ENCODE measurements at places on chromosomes 12 and 14.
A peak's percentile ranks its signal among the peaks of the same experiment; 100 is the strongest.

GRCh38 chr12:127559349-127560040 lies 707.5 kb upstream of the TMEM132C start:
- DNase-seq = no peak

DNA sequence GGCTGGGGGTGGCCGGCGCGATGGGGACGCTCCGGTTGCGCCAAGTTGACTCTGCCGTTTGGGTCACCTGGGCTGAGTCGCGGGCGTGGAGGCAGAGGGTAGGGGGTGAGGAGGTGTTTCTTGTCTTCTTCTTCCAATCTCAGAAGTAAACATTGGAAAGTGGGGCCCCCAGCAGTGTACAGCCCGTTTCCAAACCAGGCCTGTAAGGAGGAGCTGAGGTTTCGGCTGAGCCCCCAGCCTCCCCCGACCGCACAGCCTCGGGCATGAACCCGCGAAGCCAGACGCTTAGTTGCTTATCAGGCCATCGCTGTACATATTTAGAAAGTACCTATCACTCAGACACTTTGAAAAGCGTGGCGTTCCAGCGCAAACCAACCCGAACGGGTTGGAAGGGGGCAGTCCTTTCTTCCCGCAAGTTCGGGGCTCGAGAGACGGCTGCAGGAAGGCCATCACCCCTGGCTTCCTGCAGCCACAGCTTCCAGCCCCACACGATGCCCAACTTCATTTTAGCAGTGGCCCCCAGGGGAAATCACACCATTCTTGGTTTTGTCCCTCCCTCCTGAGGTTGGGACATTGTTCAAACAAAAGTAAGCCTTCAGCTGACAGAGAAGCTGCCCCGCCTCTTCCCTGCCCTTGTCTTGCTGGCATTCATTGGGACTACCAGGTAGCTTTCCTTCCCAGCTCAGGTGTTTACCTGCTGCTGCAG lies 164.1 kb downstream of the ZFP36L1 start:
- DNase-seq = peak; percentile 75

- no peak for DNase-seq
Observed at GRCh38 chr14:71753976-71754375, 178.3 kb upstream of the RGS6 start.

DNA sequence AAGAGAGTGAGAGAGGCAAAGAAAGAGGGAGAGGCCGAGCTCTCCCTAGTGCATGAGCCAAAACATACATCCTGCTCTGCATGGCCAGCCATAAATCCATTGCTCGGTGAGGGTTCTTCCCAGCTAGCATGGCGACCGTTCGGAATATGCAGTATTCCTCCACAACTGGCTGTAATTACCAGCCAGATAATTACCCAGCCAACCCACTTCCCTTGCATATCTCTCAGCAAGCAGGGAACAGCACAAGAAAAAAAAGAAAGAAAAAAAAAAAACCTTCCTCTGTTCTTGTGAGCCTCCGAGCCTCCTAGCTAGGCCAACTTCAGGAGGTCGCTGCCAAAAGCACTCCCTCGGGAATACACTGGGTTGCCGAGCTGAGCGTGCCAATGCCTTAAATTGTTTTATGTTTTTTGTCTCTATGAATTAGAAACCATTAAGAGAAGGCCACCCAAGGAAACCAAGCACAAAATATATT lies 567.9 kb downstream of the MED13L start:
- DNase-seq = peak; percentile 83

DNA sequence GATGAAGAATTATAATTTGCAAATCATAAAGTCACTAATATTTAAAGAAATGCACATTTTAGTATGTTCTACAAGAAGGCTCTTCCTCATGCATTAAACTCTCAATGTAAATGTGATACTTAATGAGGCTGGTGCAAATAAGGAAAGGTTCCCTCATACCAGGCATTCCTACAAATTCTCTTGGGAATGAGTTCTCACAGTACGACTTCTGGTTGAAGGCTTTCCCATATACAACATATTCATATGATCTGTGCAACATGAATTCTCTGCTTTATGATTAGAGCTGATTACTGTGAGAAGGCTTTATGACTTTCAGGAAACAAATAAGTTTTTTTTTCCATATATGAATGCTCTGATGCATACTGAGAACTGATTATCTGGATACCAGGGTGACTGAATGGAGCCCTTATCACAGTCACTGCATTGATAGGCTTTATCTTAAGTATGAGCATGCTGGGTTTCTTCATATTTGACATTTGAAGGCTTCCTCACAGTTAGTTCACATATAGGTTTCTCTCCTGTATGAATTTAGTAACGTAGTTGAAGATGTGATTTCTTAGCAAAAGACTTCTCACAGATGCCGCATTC lies 293.9 kb downstream of the RAD51B start:
- DNase-seq = peak; percentile 40

DNA sequence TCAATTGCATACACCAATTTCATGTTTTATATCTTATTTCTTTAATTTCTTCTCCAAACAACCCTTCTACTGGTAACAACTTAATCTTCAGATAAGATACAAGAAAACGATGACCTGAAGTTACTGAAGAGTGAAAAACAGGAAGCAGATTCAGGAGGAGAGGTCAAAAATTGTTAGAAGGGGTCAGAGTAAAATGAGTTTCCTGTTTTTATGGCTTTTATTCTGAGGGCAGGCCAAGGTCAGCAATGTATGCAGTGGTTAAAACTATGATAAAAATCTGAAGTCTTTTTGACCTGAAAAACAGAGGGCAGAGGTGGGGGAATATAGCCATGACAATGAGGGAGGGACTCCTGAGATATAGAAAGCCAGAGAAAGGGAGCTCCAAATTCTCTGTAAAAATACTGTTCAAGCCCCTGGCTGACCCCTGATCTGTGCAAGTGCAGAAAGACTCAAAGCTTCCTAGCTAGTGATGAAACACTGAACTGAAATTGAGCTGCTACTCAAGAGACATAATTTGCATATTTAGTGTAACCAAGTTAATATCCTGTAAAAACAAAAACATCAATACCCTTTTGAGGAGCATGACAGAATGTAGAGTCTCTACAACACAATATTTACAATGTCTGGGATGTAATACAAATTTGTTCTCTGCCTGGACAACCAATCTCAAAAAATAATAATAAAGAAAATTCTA lies 514.3 kb upstream of the SEL1L start:
- no peak for DNase-seq

DNA sequence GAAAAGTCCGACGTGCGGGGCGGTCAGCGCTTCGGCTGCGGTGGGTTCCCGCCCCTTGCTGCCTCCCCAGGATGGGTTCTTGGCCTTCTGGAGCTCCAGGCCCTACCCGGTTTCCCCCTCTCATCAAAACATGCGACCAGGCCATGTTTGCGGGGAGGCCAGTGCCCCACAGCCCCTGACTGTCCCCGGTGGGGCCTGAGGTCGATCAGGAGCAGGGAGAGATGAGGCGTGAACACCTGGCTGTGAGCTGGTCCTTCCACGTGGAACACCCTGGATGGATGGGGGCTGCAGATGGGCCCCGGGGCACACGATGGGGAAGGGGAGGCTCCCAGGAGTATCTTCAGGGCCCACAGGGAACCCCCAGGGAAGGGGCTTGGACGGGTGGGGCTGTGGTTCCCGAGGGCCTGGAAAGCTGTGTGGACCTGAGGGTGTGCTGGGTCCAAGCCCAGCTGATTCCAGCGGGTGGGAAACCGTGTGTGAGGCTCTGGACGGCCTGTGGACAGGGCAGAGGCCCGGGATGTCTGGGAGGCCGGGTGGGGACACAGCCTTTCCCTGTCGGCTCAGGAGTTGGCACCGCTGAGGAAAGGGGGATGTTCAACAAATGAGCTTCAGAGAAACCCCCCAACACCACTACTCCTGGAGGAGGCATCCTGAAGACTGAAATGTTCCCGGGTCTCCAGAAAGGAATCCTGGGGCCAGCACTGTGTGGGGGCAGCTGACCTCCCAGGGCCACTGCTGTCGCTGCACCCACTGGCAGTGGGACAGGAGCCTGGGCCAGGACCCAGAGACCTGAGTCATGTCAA lies 187.0 kb upstream of the C14orf180 start:
- DNase-seq = no peak

DNA sequence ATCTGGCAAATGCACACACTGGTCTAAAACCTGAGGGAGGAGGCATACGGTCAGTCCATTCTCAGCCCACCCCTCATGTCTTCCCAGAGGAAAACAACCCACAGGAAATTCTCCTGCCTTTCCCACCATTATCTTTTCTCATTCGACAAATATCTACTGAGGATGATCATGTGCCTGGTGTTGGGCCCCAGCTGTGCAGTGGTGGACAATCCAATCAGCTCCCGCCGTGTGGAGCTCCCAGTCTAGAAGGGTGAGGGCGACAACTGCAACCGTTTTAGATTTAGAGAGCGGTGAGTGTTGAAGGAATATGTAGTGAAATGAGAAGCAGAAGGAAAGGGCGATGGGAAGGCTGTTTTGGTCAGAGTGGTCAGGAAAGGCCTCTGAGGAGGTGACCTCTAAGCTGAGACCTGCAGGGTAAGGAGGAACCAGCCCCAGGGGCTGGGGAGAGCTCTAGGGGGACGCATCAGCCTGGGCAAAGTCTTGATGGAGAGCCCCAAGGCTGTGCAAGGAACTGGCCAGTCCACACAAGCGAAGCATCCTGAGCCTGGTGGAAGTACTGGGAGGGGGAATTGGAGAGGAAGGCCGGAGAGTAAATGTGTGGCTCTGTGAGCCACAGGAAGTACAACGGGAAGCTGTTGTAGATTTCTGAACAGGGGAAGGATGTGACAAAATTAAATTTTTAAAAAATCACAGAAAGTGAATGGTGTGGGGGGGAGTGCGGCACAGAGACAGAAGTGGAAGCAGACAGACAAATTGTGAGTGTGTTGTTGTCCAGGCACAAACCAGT lies 192.8 kb downstream of the NTF3 start:
- DNase-seq = no peak

- DNase-seq = peak; percentile 79
Observed at GRCh38 chr14:24734917-24735500, 101.0 kb upstream of the GZMB start.

GRCh38 chr12:119843100-119843499 lies 34.0 kb downstream of the CIT start:
- no peak for DNase-seq

DNA sequence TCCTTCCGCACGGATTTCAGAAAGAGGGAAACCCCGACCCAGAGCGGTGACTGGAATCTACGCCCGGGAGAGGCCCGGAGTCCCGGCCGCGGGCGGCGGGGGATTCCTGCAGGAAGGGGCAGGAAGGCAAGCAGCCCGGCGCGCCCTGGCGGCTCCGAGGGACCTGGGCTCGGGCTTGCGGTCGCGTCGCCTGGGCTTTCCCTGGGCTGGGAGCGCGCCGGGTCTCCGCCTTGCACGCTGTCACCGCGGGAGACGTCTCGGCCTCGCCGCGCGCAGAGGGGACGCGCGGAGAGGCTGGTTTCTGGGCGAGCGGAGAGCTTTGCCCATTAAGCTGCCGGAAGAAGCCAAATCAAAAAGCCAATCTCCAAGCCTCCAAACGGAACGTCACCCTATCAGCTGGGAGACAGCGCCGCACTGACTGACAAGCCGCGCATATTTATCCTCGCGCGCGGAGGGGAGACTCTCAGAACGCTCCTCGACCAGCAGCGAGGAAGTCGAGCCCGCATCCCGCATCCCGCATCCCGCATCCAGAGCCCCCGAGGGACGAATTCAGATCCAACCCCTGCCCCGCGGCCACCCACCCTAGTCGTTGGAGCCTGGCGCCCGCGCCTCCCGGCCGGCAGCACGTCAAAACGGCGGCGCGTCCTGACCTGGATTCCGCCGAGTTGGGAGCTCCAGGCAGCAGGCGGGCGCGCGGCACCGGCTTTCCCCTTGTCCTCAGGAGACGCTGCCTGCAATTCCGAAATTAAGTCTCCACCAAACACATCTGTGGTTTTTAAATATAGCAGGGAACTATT lies at the start of gene SLC8A3:
Gene SLC8A3 (minus strand): TSS at position 293 of the 797 bp plus-strand sequence. CDS start 20,529 bp downstream, outside the sequence.
- peak; percentile 59 for DNase-seq

DNA sequence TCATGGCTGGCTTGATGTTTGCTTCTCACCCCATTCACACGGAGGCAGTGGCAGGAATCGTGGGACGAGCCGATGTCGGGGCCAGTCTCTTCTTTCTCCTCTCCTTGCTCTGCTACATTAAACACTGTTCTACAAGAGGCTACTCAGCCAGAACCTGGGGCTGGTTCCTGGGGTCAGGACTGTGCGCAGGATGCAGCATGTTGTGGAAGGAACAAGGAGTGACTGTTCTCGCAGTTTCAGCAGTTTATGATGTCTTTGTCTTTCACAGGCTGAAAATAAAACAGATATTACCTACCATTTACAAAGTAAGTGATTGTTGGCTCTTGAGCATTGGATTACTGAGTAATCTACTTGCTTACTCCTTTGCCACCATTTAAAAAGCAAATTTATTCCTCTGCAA lies 170.6 kb downstream of the TMTC2 start:
- DNase-seq = peak; percentile 63

DNA sequence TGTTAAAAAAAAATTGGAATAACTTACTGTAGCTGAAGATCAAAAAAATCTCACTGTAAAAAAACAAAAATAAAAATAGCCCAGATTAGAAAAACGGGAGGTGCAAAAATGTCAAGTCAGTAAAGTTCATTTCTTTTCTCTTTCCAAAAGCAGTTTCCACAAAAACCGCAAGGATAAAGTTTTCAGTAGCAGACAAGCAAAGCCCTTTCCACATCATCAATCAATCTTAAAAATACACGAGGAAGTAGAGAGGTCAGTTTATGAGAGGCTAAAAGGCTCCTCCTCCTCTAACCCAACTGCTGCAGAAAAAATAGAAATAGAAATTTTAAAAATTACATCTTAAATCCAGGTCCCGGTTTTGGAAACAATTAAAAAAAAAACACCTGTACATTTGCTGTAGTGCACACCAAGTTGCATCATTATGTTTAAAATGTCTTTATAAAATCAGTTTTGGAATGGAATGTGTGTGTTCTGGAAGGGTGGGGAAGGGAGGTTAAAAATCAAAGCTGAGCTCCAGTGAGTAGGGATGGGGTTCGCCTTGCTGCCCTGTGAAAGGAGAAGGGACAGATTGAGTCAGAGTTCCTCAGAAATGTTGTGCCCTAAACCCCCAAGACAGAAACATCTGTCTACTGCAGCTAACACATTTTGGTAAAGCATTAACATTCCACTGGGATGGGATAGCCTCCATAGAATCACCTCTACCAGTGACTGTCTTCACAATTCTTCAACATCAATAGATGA lies 5.8 kb downstream of the HNRNPC start:
- peak; percentile 21 for DNase-seq

DNA sequence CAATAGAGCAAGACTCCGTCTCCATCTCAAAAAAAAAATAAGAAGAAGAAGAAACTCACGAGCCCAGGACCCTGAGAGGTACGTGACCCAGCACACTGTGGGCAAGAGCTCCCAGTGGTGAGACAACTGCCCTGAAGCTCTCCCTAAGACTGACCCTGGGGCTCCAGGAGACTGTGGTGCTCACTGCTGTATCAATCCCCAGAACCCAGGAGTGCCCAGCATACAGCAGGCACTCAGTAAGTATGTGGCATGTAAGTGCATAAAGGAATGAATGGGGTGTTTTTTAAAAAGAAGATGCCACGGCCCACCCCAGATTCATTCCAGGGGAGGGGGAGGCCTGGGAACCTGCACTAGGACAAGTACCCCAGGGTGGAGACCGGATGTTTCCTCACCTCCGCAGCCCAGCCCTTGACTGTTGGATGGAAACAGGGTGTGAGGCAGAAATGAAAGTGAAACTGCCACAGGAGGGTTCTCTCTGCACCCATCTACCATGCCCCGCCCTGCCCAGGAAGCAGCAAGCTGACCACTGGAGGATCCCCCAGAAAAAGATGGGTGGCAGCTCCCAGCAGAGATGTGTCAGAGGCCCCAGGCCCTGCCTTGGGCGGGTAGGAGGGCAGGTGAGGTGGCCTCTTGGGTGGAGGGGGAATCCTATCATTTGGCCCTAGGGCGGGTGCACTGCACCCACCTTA lies 12.2 kb downstream of the ITPK1 start:
- DNase-seq = no peak

- DNase-seq = no peak
Observed at GRCh38 chr14:42013153-42013552, 406.5 kb downstream of the LRFN5 start.

GRCh38 chr12:98743362-98743953 lies 98.4 kb downstream of the APAF1 start:
- peak; percentile 16 for DNase-seq
